Neural progenitor cell (in vitro differentiated cells): ENCODE measurements at places on chromosomes 11 and 22. TPM values are rescaled to one million over a fixed set of nuclear protein-coding genes. Genes with fewer than 3 reads are reported as not detected.

The RAB36 gene
- 2.1 and 2.9 TPM in 2 replicates for total RNA-seq

GRCh38 chr22:37330200-37331033 is 48.1 kb downstream of the CYTH4 start:
- no peak overlapping the region for H3K27ac ChIP-seq
- peaks cover 18% of the 10 kb centered on the region for H3K4me1 ChIP-seq
- peaks cover 42% of the 10 kb centered on the region for H3K27me3 ChIP-seq
- no peaks in the 10 kb centered on the region for H3K36me3 ChIP-seq
- no peak overlapping the region for H3K4me3 ChIP-seq

GRCh38 chr22:19761725-19762567 is 1.4 kb downstream of the TBX1 start:
- H3K27me3 ChIP-seq = peaks cover 99% of the 10 kb centered on the region
- H3K4me1 ChIP-seq = peaks cover 21% of the 10 kb centered on the region
- H3K4me3 ChIP-seq = no peak overlapping the region
- DNase-seq = peak; percentile 61
- H3K27ac ChIP-seq = no peak overlapping the region

DNA sequence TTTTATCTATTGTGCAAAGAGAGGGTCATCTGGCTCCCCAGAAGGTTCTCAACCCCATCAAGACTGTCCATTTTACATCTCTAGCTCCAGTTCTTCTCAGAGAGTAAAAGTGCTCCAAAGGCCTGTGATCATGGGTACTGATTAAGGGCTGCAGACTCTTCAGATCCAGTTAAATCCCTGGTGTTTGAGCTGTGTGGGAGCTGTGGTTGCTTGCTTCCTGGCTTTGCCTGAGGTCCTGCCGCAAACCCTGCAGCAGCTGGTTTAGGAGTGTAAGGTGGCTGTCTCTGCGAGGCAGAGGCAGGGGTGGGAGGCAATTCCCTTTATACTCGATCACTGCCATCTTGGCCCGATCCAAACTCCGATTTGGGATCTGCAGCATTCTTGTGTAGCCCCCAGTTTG is 1.2 kb downstream of the MRPL17 start:
- H3K27me3 ChIP-seq = no peaks in the 10 kb centered on the region
- no peak overlapping the region for H3K27ac ChIP-seq
- peaks cover 8% of the 10 kb centered on the region for H3K36me3 ChIP-seq
- peak; percentile 12 for DNase-seq

DNA sequence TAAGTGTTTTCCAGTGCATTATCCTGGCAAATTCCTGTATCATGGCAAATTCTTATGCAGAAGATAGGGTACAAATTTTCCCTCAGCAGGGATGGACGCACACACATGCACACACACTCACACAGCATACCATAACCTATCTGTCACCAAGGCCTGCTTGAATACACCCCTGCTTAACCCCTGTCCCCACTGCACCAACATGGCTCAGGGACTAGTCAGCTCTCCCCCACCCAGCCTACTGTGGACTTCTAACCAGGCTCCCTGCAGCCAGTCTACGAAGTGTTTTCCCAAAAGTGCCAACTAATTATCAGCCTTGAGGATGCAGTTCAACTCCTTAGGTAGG is 63.1 kb downstream of the RAB30 start:
- H3K36me3 ChIP-seq = no peaks in the 10 kb centered on the region
- DNase-seq = no peak
- peaks cover 7% of the 10 kb centered on the region for H3K4me1 ChIP-seq
